ENCODE measurements at places on chromosomes 5 and 9.

DNA sequence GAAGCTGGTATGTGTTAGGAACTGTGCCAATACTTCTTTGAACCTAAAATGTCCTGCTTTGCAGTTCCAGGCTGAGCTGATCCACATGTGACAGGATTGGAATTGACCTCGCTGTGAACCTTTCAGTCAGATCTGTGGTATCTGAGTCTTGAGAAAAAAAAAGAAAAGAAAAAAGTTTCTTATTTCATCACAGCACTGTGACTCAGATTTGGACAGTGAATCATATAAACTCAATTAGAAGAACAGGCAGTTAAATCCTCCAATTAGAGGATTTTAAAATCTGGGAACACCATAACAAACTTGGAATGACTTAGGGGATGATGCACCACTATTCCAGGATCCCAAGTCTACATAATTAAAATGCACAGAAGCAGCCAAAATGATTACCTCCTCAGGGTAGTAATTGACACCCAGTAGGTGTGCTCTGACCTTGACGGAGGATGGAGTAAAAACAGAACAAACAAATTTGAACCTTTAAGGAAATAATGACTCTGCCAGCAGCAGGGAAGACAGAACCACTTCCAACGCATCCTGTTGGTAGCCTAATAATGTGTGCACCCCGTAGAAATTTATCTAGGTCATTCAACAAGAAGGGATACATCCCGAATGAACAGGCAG, 57.8 kb upstream of the RAI14 start:
- DNase-seq: peak; percentile 66

- DNase-seq: no peak
These were observed 30.4 kb downstream of the FSTL4 start for GRCh38 chr5:133581918-133582317.

DNA sequence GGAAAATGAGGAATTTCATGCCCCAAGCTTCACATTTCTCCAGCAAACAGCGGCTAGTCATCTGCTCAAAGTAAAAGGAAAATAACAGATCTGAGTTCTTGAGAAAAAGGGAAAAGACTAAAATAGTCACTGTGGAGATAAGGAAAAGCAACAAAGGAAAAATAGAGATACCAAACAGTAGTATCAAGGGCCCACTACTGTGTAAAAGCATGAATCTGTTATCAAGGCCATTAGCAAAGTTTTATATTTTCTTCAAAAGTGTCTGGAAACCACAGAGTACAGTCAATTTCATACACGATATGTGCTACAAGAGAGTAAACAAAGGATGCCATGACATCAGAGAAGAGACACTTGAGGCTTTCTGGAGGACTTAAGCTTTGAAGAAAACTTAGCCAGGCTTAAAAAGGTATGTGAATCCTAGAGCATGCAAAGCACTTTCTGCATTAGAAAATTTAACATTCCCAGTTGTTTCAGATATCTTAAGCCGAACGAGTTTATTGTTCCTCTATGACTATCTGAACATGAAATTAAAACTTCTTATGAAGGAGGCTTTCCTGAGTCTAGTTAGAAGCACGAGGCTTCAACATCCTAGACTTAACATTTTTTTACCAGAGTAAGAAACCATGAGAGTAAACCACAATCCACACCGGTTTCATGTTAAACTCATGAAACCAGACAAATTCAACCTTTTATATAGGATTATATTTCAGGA, 1.2 kb downstream of the TTC33 start:
- DNase-seq: no peak

- DNase-seq: peak; percentile 95
These were observed 56.2 kb downstream of the UBE2QL1 start for GRCh38 chr5:6504677-6505415.
